ENCODE measurements at places on chromosomes 4 and X.

DNA sequence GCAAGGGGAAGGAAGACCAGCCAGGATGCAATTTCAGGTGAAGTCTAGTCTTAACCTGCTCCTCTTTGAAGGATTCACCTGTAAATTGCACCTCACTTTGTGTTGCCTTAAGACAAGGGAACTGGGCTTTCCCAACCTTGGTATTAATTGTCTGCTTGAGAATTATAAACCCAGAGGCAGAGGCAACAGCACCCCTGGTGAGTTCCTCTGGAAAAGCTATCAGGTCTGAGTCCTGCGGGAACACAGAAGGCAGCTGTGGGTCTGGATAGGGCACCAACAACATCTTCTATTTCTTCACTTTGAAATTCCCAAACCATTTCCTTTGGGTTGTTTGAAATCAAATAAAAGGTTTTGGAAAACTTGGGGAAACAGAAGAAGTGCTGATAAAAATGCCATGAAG lies 109.2 kb upstream of the NPY2R start:
- DNase-seq, result no peak

- no peak for DNase-seq
Observed at GRCh38 chrX:37679888-37680287, 5.7 kb upstream of the XK start.

DNA sequence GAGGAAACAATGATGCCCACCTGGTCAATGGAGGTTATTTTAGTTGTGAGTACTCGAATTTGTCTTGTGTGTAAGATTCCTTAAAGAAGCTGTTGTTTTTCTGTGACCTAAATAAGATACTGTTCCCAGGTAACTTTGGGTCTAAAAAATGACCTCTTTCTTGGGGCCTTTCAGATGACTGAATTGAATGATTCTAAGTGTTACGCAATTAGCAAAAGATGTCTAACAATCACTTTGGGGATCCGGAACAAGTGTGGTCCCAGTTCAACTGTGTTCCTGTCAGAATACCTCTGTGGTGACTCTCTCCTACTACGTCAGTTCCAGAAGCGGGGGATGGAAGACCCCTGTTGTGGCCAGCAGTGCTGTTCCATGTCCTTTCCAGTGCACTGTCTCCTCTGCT lies 99.4 kb downstream of the FRAS1 start:
- no peak for DNase-seq

DNA sequence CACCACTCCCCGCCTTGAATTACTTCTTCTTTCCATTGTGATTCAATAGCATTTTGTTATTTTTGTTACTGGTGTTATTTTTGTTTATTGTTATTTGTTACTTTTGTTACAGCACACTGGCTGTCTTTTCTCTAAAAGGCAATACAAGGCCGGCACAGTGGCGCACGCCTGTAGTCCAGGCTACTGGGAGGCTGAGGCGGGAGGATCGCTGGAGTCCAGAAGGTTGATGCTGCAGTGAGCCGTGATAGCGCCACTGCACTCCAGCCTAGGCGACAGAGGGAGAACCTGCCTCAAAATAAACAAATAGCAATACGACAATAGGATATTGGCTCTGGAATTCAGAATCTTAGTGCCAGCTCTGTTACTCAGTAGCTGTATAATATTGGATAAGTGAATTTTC lies 1.0 kb upstream of the MED12 start:
- no peak for DNase-seq

DNA sequence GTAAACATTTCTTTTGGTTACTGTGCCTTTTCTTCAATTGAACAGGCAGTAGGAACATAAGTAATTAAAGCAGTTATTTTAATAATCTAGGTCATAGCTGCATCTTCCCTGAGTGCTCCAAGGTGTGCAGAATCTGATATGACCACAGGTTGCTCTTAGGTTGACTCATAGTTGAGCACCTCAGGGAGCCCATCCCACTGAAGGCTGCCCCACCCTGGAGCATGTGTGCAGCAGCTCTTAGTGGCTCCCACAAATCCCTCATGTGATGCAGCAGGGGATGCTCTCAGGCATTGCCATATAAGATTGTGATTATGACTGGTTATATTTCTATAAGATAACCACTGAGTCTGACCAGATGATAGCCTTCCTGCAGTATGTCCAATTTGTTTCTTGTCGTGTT lies 72.3 kb downstream of the ZNF518B start:
- no peak for DNase-seq

GRCh38 chr4:174423257-174423944 lies 98.9 kb downstream of the HPGD start:
- no peak for DNase-seq

GRCh38 chr4:6332042-6332668 lies 62.5 kb downstream of the WFS1 start:
- no peak for DNase-seq

- DNase-seq, result no peak
Observed at GRCh38 chrX:118693843-118694242, 33.6 kb upstream of the IL13RA1 start.

DNA sequence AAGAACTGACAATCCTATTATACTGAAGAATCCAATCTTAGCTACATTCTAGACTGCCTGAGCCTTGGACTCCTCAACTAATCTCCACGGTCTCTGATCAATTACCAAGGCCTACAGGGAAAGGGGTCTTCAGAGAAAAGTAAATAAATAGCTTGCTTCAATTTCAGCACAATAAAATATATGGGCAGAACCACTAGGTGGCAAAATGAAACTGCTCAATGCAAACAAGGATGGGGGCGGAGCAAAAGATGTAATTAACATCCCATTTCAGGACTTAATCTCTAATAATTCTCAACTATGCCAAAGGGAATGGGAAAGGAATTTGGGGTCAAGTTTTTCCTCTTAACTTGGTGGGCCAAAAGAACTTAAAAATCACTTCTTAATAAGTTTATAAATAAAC lies 78.4 kb upstream of the MAP3K15 start:
- no peak for DNase-seq

- DNase-seq, result no peak
Observed at GRCh38 chrX:17629519-17629918, 107.8 kb upstream of the SCML1 start.

GRCh38 chrX:69361311-69361845 lies 142.7 kb upstream of the NALF2 start:
- no peak for DNase-seq

- DNase-seq, result no peak
Observed at GRCh38 chrX:11867610-11868345, 109.7 kb downstream of the MSL3 start.

DNA sequence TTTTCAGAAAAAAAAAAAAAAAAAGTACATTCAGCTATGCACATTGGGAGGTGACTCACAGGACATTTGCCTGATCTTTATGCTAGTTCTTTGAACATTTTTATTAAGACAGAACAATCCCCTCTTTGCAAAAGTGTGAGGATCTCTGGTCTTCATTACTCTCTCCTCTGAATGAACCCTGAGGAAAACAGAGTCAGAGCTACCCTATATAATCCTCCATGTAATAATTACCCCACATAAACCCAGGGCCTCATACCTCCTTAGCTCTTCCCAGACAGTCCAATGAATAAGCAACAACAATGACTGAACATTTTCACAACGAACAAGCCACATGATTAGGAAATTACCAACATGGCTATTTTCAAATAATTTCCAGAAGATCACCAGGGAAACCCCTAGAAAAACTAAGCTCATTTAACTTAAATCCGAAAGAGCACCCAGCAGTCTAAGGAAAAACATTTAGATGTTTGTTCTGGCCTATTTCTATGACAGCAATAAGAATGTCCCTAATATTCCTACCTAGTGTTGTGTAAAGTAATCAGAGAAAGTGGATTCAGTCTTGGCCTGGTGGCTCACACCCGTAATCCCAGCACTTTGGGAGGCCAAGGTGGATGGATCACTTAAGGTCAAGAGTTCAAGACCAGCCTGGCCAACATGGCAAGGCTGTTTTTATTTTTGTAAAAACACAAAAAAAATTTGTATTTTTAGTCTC lies 37.8 kb downstream of the TBC1D9 start:
- DNase-seq, result no peak

- no peak for DNase-seq
Observed at GRCh38 chr4:73396993-73397972, 6.8 kb upstream of the ALB start.

GRCh38 chrX:44731160-44731559 lies 112.7 kb upstream of the DUSP21 start:
- no peak for DNase-seq

DNA sequence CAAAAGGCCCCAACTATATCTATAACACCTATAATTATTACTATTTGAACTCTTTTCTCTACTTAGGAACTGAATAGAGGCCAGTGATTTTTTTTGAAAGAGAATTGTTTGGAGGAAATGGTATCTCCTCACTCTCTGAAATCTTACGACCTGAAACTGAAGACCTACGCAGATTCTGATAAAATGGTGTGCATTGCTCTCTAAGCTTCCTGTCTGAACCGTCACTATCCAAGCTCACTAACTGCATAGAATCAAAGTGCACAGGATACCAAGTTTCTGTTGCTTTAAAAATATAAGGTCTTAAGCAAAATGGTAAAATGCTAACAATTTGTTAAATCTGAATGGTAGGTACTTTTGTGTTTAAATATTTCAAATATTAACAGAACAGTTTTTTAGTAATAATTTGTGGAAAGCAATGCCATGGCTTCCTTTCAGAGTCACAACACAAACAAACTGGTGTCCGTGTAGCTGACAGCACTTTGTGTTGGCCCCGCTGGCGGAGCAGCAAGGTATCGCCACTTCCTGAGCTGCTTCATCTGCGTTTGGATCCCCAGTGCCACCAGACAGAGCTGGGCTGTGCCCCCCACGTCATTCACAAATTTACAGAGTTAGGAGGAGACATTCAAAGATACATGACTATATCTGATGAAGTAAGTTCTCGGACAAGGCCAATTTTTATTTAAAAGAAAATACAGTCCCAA lies 313.9 kb downstream of the FBXW7 start:
- no peak for DNase-seq

- no peak for DNase-seq
Observed at GRCh38 chrX:53526999-53527398, 92.8 kb upstream of the HSD17B10 start.

DNA sequence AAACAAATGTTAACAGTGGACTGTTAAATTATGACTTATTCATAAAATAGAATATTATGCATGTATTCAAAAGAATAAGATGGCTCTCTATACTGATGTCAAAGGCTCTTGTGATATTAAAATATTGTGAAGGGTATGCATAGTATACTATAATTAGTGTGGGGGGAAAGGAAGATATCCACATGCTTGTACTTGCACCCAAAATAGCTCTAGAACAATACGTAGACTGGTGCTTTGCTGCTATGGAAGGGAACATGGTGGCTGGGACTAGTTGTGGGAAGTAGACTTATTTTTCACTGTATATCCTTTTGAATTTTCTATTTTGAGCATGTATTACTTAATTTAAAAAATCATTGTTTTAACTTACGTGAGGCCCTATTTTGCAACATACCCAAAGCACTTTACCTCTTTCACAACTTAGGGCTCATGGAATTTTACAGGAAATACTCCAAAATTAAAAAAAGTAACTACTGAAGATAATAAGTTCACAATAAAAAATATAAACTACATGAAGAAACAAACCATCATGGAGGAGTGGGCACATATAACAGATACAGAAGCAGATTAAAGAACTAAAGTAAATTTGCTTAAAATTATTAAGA lies 7.9 kb downstream of the PGRMC2 start:
- no peak for DNase-seq

GRCh38 chr4:142416121-142416520 lies 430.0 kb downstream of the INPP4B start:
- no peak for DNase-seq

DNA sequence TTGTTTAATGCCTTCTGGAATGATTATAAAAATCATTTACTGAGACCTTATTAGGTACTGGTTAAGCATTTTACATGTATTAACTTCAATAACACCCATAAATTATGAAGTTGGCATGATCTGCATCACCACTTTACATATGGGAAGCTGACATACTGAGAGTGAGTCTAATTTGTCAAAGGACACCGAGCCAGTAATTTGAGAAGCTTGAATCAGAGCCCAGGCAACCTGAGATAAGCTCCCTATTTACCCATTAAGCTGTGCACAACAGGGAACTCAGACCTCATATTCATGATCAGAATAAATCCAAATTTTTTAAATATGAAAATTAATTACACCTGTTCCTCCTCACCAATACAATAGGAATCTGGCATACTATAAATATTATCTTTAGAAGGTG lies 247.9 kb upstream of the EPHA5 start:
- no peak for DNase-seq

- DNase-seq, result no peak
Observed at GRCh38 chr4:7956270-7956808, 16.7 kb upstream of the AFAP1 start.

DNA sequence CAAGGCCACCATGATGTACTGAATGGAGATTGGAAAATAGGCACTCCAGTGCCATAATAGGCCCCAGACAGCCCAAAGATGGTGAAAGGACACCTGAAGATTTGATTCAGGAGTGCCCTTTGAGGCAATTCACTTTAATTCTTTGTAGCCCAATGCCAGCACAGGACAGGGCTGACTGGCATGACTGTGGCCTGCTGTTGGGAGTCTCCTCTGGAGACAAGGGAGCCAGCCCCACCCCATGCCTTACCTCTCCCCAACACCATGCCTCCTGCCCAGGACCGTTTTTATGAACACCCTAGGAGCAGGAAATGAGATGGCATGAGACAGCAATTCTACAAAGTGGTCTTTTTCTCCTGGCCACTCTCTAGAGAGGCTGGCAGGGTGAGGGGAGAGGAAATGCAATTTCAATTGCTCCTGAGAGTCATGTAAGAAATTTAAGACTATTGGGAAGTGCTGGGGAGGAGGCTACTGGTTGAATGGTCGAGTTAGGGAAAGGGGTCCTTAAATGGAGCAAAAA lies 94.2 kb upstream of the MAMLD1 start:
- DNase-seq, result no peak

GRCh38 chrX:38484607-38485498 lies 76.5 kb upstream of the TSPAN7 start:
- no peak for DNase-seq

- DNase-seq, result no peak
Observed at GRCh38 chrX:10750581-10750980, 130.2 kb upstream of the MID1 start.

DNA sequence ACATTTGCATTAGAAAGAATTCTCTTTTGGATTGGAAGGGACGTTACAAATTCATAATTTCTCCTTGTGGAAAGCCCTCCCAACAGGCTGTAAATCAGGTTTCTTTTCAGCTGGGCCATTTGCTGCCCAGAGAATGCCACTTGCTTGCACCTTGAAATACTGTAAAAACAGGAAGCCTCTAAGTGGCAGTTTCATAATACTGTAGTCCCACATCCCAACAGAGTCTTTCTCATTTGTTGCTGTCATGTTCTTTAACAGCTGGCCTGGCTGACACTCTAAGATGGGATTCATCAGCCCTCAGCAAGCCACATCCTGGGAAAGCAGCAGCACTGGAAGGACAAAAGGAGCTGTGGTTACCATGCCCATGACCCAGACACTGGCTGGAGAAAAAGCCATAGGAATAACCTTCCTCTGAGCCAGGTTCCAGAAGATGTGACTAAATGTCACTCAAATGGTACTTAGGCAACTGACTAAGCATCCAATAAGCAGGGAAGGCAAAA lies 221.9 kb upstream of the MBNL3 start:
- no peak for DNase-seq

DNA sequence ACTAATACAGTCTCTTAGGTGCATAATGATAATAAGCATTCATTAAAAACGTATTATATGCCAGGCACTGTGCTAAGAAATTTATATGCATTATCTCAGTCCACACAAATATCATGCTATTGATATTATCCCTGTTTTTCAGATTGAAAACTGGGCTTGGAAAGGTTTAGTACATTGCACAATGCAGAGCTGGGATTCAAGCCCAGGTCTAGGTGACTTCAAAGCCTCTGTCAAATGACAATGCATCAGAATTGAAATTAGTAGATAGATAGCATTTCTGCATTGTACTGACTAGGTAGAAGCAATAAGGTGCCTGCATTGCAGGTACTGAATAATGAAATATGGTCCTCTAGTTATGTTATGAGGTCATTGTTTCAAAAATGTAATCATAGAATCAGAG lies 18.2 kb upstream of the SCOC start:
- no peak for DNase-seq

Data from stimulated activated CD4-positive, alpha-beta T cell treated with anti-CD3 and anti-CD28 coated beads, TNF-alpha, amount 100 ng/mL, for 1 hour (primary cell).